ENCODE measurements at places on chromosomes 3 and 15. TPM values are rescaled to one million over a fixed set of nuclear protein-coding genes. Genes with fewer than 3 reads are reported as not detected.

GRCh38 chr3:59043391-59043790 is 6.4 kb downstream of the CFAP20DC start:
- DNase-seq, result no peak

DNA sequence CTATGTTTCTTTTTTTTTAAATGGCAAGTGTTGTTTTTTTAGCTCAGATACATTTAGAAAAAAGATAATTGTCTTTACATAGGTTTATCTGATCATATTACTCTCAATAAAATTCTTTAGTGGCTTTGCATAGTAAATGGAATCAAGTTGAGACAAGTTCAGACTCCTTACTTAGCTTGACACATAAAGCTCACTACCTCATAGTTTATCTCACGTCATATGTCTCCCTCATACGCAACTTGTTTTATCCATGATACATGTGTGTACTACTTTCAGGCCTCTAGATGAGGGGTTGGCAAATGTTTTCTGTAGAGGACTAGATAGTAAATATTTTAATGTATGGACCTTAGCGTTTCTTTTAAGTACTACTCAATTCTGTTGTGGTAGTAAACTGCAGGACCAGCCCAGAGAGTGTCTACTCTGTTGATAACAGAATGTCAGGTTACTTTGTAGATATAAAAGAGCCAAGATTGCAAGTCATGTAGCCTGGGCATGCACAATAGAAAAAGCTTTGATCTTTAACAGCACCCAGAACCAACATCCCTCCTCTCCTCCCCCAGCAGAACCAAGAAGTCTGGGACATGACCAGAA is 28.2 kb upstream of the MGA start:
- DNase-seq, result peak; percentile 87

- no peak for DNase-seq
These were observed 37.8 kb downstream of the IQGAP1 start for GRCh38 chr15:90425726-90426346.

GRCh38 chr15:41347236-41347635 is 14.6 kb downstream of the NUSAP1 start:
- DNase-seq, result no peak

GRCh38 chr3:64354221-64354620 is 129.0 kb upstream of the PRICKLE2 start:
- DNase-seq, result peak; percentile 54

DNA sequence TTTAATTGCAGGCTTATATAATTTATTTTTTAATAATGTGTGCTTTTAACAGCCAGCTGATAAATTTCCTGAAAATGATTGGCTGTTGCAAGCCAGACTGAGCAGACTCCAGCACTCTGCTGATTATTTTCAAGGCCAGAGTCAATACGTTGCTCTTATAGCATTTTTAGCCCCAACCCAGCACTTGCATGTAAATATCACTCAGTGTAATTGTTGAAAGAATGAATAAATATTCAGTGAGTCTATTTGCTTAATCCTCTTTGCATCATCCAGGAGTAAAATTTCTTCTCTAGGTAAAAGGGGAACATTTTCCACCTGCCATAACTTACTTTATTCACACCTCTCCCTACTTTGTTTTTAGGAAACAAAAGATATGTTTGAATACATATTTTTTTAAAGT is 2.9 kb downstream of the GABRR3 start:
- DNase-seq, result no peak

- DNase-seq, result no peak
These were observed 22.2 kb upstream of the B3GNT5 start for GRCh38 chr3:183230826-183231225.

GRCh38 chr3:98695796-98696195 is 67.3 kb upstream of the ST3GAL6 start:
- peak; percentile 47 for DNase-seq

DNA sequence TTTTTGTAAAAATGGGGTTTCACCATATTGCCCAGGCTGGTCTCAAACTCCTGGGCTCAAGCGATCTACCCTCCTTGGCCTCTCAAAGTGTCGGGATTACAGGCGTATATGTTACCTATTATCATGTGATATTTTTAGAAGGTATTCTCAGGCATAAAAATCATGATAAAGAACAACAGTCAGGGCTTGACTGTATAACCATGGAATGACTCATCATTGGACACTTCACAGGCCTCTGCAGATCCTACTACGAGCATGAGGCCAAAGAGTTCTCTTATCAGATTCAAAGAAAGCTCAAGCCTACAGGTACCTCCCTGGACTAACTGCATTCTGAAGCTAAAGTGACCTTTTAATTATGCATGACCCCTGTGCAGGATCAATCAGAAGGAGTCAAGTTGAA is 91.7 kb upstream of the PRICKLE2 start:
- DNase-seq, result peak; percentile 77

Gene LRRC31
- not detected for total RNA-seq

Gene ESYT3
- 1.1 TPM for total RNA-seq

Gene PLCL2
- total RNA-seq, result 1.4 TPM
